Esophagus squamous epithelium (tissue), 5 donors: ENCODE measurements at places on chromosomes 7 and 10.

DNA sequence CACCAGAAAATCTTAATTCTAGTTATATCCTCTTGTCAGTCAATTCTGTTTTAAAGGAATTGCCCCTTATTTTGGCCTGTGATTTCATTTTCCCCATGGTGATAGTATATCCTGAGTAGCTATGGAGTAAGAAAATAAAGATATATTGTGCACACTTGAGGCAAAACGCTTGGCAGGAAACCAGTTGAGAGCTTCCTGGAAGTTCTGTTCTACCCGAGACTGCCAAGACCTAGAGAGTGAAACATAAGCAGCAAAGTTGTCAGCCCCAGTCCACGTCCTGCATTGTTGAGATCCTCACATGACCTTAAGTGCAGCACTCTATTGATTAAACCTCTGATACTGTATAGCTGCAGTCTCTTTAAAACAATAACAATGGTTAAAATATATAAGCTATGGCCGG, 235.2 kb downstream of the CDC14C start:
- DNase-seq: no peak

DNA sequence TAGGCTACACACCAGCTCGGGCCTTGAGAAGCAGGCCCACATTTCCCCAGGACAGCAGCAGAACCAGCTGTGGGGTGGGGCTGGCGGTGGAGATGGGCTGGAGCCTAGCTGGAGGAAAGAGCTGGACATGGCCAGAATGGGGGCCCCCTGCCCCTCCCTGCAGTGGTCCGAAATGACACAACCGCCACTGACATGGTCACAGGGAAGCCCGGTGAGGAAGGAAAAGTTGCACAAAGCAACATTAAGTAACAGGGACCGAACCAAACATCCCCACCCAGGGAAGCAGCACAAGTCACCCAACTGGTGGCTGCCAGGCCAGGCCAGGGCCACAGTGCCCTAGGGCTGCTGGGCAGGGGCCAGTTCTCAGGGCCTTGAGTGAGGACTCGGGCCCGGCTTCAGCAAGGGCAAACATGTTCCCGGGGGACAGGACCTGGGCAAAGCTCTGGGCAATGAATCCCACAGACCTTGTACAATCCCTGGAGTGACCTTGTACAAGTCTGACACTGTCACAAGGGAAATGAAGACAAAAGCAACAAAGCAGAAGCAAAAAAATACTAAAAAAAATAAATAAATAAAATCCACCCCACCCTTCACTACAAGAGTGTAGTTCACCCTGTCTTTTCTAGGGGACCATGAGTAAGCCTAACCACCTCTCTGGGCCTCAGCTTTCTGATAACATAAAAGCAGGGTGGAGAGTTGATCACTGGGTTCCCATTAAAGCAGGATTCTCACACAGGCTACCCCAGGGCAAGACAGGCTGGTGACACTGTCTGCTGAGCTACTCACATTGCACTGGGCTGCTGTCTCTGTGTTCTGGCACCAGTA, 33.0 kb downstream of the PSAP start:
- no peak for DNase-seq

DNA sequence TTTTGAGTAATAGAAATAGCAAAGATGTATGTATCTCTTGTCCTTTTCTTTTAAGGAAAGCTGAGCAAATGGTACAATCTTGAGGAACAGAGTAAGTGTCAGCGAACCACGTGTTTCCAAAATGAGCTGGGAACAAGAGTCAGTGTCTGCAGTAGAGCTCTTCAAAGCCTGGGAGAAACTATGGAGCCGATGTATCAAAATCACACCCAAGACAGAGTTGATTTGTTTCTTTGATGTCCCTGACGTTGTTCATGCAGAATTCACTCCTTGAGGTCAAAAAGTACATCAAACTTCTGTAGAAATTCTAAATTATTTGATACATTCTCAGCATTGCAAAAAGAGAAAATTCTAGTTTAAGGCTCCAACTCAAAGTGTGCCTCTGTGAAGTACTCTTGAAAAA, 216.5 kb downstream of the SKIDA1 start:
- DNase-seq: no peak

GRCh38 chr10:49325916-49326783, 27.2 kb downstream of the C10orf71 start:
- DNase-seq: no peak

- no peak for DNase-seq
These were observed 177.9 kb downstream of the RNF133 start for GRCh38 chr7:122520971-122521555.

DNA sequence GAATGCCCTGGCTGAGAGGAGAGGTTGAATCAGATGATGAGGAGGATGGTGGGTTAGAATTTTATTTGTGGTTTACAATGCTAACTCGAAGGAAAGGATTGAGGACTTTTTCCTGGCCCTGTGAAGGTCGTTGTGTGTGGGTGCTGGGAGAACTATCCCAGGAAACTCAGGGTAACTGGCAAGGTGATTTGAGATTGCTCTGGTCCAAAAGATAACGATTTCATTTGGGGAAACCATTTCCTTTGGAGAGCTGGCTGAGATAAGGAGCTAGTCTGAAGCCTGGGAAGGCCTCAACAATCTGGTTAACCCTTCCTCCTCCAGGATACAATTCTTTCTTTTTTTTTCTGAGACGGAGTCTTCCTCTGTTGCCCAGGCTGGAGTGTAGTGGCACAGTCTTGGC, 33.0 kb downstream of the HK1 start:
- no peak for DNase-seq

DNA sequence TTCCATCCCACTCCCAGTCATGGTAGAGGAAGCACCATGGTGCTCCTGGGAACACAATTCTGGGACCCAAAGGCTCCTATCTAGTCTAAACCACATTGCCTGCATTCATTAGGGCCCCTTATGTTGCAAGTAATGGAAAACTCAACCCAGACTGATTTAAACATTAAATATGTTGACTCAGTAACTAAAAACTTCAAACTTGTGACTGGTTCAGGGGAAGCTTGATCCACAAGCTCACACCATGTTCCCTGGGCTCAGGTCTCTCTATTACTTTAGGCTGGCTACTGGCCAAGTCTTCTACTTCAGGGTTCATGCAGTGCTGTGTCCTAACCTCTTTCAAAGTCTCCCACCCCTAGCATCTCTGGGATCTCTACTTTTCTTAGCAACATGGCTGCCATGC, 13.1 kb downstream of the WNT16 start:
- no peak for DNase-seq

- DNase-seq: no peak
These were observed 276.3 kb downstream of the DNAJB9 start for GRCh38 chr7:108845951-108846350.

- DNase-seq: no peak
These were observed 65.2 kb downstream of the ATE1 start for GRCh38 chr10:121862649-121863048.

- DNase-seq: no peak
These were observed 841.5 kb downstream of the ANKRD7 start for GRCh38 chr7:119065966-119066365.

GRCh38 chr10:104253106-104253505, 1.6 kb upstream of the GSTO1 start:
- DNase-seq: no peak

DNA sequence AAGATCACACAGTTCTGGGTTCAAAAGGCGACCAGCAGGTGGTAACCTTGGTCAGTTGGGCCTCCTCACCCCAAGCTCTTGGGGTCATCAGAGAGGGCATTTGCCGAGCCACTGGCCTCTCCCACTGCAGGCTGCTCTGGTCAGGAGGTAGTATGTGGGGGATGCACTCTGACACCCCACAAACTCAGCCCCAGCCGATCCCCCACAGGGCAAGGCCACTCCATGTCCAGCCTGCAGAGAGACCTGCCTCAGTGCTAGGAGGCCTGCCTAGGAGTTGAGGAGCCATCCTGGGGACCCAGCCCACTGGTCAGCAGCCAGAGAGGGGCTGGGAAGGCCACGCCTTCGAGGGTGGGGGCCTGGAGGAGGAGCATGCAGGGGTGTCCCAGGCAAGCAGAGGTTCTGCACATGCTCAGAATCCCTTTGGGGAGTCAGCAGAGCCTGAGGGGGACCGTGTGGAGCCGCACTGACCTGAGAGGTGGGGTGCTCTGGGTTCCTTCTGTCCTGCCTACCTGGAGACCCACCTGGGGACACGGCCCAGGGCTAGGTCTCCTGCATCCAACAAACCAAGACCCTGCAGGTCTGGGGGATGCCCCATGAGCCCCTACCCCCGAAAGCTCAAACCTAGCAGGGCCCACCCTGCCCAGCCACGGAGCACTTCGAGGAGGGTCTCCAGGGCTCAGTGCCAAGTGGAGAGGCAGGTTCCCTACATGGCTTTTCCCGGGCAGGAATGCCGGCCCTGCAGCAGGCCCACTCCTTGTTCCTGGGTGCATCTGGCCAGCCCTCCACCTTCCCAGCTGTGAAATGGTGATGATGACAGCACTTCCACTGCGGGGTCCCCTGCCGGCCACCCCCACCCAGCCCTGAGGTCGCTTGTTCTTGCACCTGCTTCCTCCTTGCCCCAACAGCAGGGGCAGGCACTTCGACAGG, 58.5 kb downstream of the RASGEF1A start:
- DNase-seq: no peak

DNA sequence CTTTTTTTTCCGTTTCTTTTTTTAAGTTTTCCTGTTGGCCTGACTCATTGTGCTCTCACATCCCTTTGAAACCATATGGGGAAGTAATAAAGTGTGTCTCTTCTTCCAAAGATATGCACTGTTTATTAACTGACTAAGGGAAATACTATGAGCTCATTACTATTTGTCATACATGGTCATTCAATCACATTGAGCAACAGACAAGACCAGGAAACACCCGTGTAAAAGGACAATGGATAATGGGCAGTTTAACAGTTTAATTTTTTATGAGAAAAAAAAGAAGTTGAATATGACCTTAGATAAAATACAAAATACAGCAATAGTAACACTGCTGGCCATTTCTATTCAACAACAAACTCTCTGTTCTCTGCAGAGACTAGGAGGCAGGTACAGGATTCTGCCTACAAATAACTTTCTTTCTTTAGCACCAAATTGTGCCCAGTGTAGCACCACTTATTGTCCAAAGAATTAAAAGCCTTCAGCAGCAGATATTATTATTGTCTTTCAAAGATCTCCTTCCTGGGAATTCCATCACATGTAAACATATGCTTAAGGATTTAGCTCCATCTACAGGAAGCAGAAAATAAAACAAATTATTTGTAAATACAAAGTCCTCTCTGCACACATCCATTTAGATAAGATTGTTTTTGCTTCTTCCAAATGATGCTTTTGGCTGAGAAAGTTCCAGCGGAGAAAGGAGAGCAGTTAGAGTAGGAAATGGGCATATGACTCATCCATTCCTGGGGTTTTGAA, 55.0 kb upstream of the AKR1E2 start:
- DNase-seq: no peak

- no peak for DNase-seq
These were observed 20.0 kb upstream of the SDK1 start for GRCh38 chr7:3280946-3281656.

DNA sequence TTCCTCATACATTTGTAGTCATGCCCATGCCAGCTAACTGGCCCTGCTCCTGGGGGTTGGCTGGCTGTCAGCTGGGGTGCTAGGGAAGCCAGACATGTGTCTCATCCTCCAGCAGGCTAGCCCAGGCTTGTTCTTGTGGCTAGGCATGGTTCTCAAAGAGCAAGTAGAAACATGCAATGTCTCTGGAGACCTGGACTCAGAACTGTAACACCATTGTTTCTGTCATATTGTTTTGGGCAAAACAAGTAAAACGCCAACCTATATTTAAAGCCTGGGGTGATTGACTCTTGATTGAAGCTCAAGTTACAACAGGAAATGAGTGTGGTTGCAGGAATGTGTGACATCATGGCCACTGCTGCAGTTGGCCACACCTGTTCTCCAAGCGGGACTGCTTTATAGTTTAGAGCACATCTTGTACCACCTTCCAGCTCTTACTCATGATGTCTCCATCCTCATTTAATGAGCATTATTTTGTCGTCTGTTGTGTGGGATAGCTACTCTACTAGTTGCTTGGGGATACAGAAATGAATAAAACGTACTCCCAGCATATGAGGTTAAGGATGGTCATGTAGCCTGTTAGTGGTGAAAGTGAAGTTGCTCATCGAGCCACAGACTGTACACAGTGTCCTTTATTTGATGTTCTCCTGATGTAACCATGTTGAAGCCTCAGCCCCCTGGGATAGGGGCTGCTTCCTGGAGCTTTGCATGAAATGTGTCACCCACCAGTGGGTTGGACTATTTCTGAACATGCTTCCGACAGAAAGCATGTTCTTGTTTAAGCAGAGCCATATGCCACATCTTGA, 168.4 kb downstream of the SORCS3 start:
- DNase-seq: no peak

DNA sequence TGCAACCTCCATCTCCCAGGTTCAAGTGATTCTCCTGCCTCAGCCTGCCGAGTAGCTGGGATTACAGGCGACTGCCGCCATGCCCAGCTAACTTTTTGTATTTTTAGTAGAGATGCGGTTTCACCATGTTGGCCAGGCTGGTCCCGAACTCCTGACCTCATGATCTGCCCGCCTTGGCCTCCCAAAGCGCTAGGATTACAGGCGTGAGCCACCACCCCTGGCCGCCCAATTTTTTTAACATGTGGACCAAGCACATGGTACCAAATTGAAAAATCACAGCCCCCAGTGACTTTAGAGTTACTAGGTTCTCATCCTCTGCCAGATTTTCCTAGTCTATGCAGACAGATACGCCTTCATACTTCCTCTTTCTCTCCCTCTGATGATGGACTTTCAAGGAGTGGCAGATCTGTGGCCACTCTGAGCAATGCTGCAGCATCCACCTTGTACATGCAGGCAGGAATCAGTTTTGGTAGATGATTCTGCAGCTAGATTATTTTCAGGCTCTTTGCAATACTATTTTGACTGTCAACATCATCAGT, 34.0 kb upstream of the EZH2 start:
- DNase-seq: no peak

DNA sequence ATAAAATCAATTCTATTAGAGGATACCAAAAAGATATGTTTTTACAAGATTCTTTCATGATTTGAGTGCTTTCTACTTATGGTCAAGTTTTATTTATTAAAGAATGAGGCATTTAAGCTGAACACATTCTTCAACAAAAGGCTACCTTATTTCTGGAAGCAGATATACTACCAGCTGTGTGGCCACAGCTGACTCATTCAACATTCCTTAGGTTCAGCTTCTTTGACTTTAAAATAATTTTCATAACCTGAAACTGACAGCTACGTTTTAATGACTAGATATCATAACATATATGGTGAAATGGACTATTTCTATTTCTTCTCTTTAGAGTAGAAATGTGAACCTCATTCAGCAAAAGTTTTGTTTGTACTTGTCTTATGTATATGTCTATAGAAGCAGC, 414.2 kb upstream of the SEMA3C start:
- DNase-seq: no peak

DNA sequence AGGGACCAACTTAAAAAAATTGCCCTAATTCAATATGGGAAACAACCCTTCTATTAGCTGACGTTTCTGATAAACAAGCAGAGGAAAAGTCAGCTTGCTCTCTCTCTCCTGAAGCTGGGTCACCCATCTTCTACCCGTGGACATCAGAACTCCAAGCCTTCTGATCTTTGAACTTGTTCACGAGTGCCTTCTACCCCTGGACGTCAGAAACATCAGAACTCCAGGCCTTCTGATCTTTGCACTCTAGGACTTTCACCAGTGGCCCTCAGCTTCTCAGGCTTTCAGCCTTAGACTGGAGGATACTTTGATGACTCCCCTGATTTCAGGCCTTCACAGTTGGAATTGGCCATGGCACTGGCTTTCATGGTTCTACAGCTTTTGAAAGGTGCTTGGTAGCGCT, 41.8 kb downstream of the AKR1C8 start:
- no peak for DNase-seq
